Inflammatory macrophage treated with lipopolysaccharide for 4 hours (primary cell): ENCODE measurements at places on chromosomes 2 and 18.

DNA sequence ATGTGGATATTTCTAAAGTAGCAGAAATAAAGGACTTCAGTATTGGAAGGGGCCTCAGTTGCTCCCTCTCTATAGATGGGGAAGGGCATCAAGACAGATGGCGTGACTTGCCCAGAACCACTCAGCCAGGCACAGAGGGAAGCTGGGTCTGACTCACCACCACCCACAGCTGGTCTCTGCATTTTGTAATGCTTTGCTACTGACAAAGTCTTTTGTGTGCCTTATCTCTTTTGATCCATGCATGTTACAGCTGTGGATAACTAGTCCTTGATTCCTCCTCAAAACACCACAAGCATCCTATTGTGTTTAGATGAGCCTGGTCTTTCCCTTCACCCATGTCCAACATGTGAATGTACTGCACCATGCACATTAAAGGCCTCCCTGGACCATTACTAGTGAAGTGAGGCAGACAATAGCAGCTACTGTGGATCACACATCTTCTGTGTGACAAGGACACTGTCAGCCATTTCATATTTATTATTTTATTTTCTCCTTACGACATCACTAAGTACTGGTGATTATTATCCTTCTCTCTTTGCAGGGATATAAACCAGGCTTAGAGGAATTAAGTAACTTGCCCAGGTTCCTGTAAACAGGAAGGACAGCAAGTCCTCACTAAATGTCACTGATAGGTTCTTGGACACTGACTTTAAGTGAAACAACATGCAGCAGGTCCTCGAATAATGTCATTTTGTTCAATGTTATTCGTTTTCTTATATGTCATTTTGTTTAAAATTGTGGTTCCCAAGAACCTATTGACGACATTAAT is 29.6 kb upstream of the IL37 start:
- DNase-seq: peak; percentile 96

DNA sequence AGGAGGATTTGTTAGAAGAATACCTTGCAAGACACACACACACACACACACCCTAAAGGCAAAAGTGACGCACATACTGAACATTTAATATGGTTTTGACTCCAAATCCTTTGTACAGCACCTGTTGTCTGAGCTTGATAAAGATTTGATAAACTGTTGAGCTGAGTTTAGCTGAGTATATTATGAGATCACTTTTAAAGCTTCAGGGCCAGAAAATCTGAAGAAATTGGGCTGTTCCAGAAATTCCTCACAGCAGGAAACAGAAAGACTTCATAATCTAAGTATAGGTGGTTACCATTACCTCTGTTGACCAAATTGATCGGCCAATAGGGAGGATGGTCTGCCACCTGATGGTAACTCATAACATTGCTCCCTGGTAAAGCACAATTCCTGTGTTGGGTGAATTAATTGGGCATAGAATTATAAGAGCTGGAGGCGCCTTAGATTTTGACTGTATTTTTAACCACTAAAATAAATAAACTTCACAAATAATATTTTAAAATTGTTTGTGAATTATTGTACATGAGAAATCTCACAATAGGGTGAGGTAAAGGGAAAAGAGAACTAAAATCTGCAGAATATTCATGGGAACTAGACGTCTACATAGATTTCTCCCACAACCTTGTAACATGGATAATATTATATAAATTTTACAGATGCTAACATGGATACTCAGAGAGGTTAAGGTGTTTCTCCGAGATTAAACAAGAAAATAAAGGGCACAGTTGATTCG is 21.8 kb upstream of the RPIA start:
- DNase-seq: peak; percentile 26

- no peak for DNase-seq
Observed at GRCh38 chr2:145203891-145204290, 684.0 kb upstream of the ZEB2 start.

DNA sequence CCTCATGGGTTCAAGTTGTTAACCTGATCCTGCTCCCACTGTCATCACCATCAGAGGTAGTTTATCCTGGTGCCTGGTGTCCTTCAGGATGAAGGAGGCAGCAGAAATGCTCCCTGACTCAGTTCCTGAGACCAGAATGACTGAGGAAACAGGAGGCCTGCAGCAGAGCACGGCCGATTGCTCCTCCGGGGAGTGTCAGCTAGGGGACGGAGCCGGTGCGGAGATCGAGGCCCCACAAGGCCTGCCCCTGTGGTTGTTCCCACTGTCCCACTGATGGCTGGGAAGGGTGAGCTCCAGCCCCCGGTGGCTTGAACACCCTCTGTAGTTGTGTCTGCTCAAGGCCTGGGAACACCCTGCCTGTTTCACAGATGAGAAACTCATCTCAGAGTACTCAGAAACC is 45.6 kb downstream of the SH3BP4 start:
- no peak for DNase-seq

- DNase-seq: peak; percentile 58
Observed at GRCh38 chr2:227411320-227411989, 23.7 kb upstream of the SCYGR1 start.

GRCh38 chr2:48415836-48416515 is 114.0 kb upstream of the STON1 start:
- peak; percentile 47 for DNase-seq

DNA sequence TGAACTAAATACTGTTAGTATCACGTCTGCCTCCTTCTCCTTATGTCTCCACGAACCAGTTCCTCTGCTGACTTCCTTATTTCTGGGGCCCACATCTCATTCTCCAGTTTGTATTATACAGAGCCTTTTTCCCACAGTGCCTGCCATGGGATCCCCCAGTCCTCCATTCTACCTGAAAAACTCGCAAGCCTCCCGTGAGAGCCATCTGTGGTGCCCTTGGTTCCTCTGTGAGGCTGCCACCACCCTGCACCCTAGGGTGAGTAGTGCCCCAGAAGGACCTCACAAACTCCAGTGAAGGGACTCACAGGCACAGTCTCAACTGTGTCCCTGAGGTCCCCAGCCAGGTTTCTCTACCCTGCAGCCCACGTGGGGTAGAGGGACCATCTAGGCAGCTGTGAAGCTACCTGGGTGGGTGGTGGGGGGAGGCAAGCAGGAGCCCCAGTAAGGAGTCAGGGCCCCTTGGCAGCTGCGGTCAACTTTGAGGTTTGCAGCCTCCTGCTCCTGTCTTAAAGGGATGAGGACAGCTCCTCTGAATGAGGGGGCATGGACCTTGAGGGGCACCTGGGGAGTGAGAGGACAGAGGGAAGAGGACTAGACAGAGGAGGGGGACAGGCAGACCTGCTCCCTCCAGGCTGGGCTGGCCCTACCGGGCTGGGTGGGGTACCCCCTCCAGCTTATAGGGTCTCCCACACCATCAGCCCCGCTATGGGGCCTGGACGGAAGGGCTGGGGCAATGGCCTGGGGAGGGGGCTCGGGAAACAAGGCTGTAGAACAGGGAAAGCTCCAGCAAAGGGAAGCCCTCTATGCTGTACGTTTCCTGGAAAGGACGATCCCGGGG is 1.0 kb downstream of the PSTPIP2 start:
- DNase-seq: peak; percentile 73

DNA sequence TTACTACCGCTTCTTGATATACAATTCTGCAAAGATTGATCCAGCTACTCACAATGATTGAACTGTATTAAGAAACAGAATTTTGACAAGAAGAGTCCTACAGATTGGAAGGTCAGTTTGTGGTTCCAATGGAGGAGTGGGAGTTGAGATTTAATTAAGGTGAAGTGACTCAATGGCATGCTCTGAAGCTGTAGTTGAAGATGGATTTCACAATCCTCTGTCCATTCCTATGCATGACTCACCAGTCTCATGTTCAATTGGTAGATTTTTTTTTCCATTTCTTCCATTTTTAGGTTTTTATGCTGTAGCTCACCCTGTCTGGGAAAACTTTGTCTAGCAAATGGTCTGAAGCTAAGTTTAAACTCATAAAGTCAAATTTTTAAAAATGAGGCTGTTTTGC is 83.3 kb downstream of the DPP4 start:
- DNase-seq: peak; percentile 80

DNA sequence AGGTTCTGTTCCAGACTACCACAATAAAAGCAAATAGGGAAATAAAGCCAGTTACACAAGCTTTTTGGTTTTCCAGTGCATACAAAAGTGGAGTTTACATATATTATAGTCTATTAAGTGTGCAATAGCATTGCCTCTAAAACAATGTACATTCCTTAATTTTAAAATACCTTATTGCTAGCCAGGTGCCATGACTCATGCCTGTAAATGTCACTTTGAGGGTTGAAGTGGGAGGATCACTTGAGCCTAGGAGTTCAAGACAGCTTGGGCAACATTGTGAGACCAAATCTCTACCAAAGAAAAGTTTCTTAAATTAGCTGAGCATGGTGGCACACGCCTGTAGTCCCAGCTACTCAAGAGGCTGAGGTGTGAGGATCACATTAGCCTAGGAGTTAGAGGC is 52.9 kb upstream of the IMP4 start:
- no peak for DNase-seq

- DNase-seq: no peak
Observed at GRCh38 chr18:5651736-5652135, 107.9 kb upstream of the EPB41L3 start.

DNA sequence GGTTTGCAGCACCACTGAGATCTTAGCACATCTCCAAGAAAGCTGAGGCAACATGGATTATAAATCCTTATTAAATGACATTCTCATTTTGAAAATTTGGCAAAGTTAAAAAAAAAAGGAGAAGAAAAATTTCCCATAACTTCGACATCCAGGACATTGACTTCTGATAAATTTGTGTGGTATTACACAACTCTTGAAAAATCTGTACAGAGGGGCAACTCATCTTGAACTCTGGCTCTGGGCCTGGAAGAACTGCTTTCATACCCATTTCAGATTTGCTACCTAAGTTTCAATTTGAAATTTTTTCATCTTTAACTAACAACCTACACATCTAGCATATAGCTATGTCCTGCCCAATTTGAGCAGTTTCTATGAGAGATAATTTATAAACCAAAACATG is 118.0 kb upstream of the UGP2 start:
- no peak for DNase-seq

DNA sequence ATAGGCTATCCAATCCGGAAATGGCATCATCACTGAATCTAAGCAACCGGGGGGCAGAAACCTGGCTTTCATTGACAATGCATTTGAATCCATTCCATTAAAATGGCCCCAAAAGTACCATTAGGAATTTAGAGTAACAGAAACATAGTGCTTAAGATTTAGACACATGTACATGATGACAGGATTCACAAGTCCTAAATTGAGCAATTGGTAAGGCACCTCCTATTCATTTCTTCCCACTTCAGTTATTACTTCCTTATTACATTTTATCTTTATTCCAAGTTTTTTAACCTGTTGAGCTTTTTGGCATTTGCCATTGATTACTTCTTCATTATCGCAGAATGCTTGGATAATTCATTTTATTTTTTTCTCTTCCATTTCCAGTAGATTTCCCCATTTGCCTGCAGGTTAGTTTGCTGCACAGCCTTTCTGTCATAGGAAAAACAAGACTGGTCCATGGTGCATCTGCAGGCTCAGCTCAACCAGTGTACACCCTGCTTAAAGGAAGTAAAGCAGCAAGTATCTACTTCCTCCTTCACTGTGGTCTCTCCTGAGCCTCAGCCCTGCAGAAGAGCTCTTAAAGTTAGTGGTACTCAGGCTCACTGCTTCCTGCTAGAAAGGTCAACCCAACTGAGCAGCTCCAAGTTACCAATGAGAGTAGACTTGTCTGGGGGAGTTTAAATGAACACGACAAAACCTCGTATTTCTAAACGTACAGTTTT is 89.2 kb downstream of the DOCK10 start:
- peak; percentile 74 for DNase-seq

GRCh38 chr2:120334068-120334467 is 11.9 kb upstream of the INHBB start:
- no peak for DNase-seq

- no peak for DNase-seq
Observed at GRCh38 chr2:225471039-225471438, 71.5 kb downstream of the NYAP2 start.
